ENCODE measurements at places on chromosomes 2 and 18.

DNA sequence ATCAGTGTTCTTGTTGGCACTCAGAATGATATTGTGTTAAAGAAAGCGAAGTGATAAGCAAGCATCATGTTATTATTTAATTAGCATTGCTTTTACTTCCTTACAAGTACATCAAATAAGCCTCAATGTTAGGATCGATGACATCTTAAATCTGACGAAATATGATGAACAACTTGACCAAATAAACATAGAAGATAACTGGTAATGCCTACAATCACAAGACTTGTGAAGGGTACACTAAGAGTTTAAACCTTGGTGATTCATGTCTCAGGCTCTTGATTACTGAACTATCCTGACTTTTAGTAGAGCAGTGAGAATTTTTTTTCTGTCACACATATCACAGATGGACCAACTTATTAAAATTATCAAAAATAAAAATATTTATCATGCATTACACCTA lies 500.8 kb upstream of the ZEB2 start:
- DNase-seq: no peak

GRCh38 chr18:13630716-13631268 lies 95.6 kb downstream of the FAM210A start:
- DNase-seq: no peak

- no peak for DNase-seq
Observed at GRCh38 chr2:125667630-125668029, 988.3 kb upstream of the GYPC start.

- DNase-seq: no peak
Observed at GRCh38 chr2:383178-383577, 95.3 kb upstream of the ALKAL2 start.

DNA sequence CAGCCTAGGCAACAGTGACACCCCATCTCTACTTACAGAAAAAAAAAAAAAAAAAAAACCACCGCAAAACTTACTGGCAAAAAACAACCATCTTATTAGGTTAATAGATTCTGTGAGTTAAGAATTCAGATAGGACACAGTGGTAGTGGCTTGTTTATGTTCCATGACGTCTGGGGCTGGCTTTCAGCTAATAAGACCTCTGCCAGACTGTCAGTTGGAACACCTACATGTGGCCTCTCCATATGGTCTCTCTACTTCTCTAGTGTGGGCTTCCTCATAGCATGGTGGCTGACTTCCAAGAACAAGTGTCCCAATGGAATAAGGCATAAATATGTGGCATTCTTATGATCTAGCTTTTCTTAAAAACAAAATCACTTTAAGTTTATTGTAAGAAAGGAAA lies 94.0 kb upstream of the OTX1 start:
- no peak for DNase-seq

GRCh38 chr2:205783872-205784499 lies 101.7 kb downstream of the NRP2 start:
- no peak for DNase-seq

DNA sequence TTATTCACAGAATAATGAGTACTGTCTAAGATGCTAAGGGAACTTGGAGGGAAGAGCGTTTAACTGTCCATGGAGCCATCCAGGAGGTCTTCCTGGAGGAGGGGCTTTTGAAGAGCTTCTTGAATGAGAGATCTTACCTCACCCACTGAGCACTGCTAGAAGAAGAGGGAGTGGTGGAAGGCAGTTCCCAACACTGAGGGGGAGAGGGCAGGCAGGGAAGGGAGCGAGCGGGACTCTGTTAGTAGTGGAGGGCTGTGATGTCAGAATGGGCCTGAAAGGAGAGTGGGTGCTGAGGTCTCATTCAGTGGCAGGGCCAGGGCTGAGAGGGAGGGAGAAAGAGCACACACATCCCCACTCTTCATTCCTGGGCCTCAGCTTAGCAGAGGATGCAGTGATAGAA lies 65.0 kb downstream of the NCK2 start:
- DNase-seq: no peak

- no peak for DNase-seq
Observed at GRCh38 chr2:54572636-54573536, 116.8 kb downstream of the SPTBN1 start.

- no peak for DNase-seq
Observed at GRCh38 chr18:48265328-48265727, 143.9 kb downstream of the ZBTB7C start.

GRCh38 chr2:140041811-140042210 lies 1261.6 kb upstream of the NXPH2 start:
- no peak for DNase-seq

- DNase-seq: no peak
Observed at GRCh38 chr18:55404136-55404830, 183.7 kb downstream of the TCF4 start.

DNA sequence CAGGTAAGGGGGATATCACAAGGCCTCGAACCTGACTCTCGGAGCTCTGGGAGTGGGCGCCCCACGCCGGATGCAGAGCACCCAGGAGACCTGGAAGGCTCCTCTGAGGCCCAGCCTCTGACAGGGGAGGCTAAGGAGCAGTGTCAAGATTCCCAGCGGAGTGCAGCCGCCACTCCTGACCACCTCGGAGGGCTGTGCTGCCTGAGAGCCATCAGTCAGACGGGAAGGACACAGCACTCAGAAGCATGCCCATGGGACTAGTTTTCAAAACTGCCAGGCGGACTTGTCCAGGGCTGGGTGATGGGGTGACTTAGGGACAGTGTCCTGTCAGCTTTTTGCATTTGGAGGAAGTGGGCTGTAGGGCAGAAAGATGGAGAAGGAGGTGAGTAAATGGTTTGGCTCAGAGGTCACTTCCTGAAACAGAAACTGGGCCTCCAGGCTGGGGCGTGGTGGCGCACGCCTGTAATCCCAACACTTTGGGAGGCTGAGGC lies 34.6 kb upstream of the B3GNT7 start:
- DNase-seq: no peak

DNA sequence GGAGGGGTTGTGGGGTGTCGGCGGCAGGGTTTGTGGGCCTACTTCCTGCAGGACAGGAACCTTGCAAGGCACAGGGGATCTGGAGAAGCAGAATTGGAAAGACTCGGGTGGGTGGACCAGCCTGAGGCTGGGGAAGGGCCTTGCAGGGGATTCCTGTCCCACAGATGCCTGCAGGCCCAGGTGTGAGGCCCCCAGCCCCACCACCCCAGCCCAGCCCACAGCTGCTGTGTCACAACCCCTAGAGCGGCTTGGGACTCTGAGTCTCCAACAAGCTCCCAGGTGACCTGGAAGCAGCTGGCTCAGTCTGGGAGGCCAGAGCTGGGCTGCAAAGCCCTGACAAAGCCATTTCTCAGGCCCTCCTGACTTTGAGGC lies 93.1 kb downstream of the ZFP36L2 start:
- DNase-seq: no peak
